ENCODE measurements at places on chromosomes 5 and 9. TPM values are rescaled to one million over a fixed set of nuclear protein-coding genes. Genes with fewer than 3 reads are reported as not detected.

Gene GNAQ
- 18.6 TPM for total RNA-seq

Gene LURAP1L
- 12.1 TPM for total RNA-seq

Gene MSX2
- 0.21 TPM for total RNA-seq

Gene SLC34A1
- not detected for total RNA-seq

Gene GALNT12
- 7.0 TPM for total RNA-seq
